Activated CD4-positive, alpha-beta T cell treated with anti-CD3 and anti-CD28 coated beads for 24 hours (primary cell): ENCODE measurements at places on chromosomes 6 and 20.

DNA sequence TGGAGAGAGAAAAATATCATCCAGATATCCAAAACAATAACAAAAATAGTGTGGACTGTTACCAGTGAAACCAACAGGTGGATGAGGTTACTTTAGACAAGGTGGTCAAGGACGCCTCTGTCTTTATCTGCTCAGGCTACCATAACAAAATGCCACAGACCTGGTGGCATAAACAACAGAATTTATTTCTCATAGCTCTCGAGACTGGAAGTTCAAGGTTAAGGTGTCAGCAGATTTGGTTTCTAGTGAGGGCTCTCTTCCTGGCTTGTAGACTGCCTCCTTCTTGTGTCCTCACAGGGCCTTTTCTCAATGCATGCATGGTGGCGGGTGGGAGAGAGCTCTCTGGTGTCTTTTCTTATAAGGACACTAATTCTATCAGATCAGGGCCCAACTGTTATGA, 21.1 kb upstream of the LBP start:
- DNase-seq: no peak

DNA sequence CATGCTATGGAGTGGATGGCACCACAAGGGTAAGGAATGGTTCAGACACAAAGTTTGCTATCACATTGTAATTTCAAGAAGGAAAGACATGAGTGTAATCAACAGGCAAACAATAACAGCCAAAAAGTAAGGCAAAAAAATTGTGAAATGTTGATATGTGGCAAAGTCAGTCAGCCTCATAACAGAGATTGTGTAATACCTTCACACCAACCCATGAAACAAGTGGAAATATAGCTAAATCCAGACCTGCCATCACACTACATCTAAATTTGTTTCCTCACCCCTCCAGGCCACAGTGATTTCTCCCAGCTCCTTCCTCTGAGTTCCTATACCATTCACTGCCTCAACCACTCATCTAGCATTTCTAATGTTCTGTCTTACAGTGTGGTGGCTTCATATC, 37.3 kb downstream of the SIM1 start:
- no peak for DNase-seq

- no peak for DNase-seq
Measured at GRCh38 chr6:144364208-144364720, 79.1 kb downstream of the UTRN start.

GRCh38 chr20:57980506-57980905, 247.9 kb downstream of the ANKRD60 start:
- DNase-seq: no peak

DNA sequence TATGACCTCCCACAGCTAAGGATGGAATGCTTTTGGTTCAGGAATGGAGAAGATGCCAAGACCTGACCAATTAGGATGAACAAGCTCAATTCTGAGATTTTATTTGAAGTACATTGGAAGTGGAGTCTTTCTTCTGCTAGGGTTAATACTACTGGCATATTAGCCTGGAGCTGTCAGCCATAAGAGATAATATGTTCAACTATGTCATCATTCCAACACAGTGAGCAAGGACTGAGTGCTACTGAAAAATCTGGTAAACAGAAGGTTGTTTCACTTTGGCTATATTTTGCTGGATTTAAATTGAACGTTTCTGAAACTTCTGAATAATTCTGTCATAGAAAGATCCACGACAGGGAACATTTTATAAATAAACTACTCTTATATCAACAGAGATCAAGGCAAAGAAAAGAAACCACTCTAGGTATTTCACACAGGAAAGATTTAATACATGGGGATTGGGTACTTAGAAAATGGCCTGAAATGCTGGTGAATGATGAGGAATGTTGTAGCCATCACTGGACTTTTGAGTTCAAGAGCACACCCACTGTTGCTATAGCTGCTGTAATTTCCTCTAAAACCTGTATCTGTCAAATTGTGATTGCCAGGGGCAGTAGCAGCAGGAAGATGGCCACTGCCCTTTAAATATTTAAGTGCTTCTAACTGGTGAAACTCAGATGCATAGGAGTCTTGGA, 200.5 kb downstream of the PLCB4 start:
- DNase-seq: no peak

- no peak for DNase-seq
Measured at GRCh38 chr6:34300332-34300751, 51.5 kb upstream of the SMIM29 start.

- DNase-seq: no peak
Measured at GRCh38 chr6:33373960-33374910, 17.4 kb upstream of the KIFC1 start.

DNA sequence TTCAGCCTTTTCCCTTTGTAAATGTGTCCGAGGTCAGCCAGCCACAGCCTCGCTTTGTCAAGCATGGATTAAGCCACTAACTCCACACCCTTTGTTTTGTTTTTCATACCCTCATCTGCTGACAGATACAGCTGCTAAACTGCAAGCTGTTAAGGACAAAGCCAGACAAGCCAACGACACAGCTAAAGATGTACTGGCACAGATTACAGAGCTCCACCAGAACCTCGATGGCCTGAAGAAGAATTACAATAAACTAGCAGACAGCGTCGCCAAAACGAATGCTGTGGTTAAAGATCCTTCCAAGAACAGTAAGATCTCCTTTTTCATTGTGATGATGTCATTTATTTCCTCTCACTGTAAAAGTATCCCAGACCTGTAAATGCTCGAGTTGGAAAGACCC, 269.3 kb downstream of the ARHGAP18 start:
- DNase-seq: no peak

DNA sequence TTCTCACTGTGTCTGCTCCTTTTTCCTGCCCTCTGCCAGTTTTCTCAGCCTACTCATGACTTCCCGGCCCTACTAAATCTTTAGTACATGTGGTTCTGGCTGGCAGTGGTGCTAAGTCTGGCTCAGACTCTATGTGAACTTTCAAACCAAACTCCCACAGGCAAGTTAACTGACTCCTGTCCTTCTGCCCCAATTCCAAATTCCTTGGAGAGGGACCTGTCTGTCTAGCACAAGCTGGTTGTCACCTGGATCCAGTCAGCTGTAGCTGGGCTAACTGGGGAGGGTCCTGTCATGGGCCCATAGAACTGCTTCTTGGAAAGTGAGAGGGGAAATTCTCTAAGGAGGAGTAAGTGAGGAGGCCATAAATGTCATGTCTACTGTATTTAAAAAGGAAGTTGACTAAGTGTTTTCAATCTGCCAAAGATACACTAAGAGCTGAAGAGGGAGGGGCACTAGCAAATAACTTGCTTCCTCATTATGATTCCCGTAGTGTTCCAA, 240.1 kb downstream of the KCNQ5 start:
- DNase-seq: no peak

- DNase-seq: no peak
Measured at GRCh38 chr6:89350281-89350966, 2.1 kb downstream of the UBE2J1 start.

DNA sequence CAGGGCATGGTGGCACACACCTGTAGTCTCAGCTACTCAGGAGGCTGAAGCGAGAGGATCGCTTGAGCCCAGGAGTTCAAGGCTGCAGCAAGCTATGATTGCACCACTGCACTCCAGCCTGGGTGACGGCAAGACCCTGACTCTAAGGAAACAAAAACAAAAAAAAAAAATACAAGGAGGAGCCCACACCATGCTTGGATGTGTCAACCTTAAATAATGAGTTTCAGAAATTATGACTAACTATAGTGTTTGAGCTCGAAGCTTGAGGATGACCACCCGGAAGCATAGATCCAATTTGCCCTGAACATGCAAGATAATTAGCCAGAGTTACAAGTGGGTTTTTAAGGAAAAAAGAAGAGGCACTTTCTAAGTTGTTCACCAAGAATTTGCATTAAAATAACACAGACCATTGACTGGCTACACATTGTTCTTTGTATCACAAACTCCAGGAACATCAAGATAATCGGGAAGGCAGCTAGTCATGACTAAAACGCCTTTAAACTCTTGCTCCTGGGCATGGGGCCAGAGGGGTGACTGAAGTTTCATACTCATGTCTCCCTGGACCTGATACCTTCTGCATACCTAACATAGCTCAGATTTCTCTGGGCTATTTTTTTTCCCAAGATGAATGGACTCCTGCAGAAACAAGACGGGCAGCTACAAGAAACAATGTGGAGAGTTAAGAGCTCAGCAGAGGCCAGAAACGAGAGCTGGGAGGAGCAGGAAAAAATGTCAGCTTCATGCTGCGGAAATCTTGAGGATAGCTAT, 289.6 kb downstream of the PREX1 start:
- no peak for DNase-seq

DNA sequence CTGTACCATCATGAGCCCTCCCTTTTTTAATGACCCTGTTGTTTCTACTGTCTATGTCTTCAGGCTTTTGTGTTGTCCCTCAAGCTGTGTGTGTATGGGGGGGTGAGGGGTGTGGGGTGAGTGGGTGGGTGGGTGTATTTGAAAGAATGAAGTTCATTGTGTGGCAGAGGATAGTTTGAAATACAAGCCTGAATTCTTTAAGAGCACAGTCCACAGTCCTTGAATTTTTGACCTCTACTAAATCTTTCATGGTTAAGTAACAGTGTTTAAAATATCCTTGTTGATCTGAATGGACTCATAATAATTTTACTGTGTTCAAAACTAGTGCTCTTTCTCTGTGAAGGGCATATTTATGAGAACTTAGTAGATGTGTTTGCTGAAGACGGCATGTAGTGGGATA, 10.0 kb downstream of the MRAP2 start:
- DNase-seq: no peak

GRCh38 chr20:37263686-37264085, 2.1 kb upstream of the GHRH start:
- DNase-seq: no peak

GRCh38 chr6:26426691-26427450, 13.4 kb upstream of the BTN3A3 start:
- DNase-seq: no peak
